Fibroblast of pulmonary artery (primary cell): ENCODE measurements at places on chromosomes 5 and 9.

DNA sequence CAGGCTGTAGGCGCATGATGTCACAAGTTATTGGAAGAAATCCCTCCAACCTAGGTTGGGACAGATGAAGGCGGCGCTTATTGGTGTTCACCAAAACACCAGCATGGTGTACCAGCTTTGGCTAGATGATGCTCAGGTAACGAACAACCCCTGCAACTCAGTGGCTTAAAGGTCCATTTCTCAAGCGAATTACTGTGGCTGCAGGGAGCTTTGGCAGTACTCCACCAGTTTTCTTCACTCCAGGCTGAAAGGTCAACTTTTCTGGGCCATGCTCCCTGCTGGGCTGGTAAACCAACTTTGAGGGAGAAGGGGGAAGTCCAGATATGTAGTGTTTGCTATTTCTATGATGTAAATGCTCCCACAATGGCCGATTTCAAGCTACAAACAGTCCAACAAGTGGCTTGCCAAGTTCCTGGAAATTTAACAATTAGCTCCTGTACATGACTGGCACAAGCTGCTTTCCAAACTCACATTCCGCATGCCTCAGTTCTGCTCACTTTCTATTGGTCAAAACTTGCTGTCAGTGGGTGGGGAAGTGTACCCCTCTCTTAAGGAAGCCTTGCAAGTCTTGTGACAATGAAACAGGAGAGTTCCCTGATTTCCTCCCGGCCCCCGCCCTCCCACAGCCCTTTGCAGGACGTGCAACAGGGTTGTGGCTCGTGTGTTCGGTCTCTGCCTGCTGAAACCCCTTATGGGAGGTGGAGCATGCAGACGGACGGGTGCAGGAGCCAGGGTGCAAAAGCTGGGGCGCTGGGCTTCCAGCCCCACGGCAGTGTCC is 588 bp upstream of the ZBED3 start:
- DNase-seq: peak; percentile 61

GRCh38 chr5:84715091-84715490 is 330.4 kb upstream of the EDIL3 start:
- peak; percentile 29 for DNase-seq

GRCh38 chr5:9108162-9108561 is 437.7 kb downstream of the SEMA5A start:
- DNase-seq: no peak

DNA sequence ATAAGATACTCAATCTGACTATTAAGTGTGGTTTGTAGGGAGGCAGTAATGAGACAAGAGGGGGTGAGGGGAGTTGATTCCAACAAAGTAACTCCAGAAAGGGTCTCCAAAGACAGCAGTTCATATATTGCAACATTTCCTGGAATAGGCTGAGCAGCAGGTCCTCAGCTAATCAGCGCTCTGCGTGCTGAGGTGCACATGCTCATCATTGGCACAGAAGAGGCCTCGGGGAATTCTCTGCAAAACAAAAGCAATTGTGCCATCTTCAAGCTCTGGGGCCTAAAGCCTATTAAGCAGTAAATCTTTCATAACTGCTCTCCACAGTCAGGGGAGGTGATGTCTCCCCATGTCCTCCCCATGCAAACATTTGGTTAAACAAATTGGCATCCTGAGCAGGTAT is 357.3 kb downstream of the SPOCK1 start:
- peak; percentile 52 for DNase-seq

DNA sequence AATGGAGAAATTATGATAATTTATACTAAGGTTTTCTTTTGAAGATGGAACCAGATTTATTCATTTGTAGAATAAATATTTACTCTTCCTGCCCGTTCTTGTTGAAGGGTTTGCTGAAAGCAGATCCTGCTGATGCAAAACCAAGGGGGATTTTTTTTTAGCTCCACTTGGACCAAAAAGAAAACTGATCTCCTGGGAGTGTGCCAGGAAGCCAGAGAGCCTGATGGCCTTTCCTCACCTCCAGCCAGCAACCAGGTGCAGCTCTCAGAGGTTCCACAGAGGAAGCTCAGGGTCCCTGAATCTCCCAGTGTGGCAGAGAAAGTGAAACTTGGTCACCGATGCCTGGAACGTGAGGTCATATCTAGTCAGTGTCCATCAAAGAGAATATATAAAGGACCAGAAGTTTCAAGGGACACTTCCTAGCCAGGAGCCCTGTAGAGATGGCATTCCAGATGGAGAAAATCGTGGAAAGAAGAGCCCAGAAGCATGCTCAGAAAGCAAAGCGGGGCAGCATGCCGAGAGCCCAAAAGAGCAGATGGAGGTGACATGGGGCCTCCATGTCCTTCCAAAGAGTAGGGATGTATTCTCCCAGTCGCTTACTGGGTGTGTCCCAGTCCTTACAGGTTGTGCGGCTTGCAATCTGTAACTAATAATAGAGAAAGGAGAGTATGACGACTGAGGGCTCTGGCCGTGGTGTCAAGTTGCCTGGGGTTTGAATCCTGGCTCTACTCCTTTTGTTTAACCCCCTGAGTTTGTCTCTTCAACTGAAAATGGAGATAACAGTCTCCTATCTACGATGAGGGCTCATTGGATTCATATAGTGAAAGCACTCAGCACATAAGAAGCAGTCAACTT is 12.2 kb downstream of the AFAP1L1 start:
- DNase-seq: peak; percentile 28

- DNase-seq: peak; percentile 68
These were observed 40.9 kb upstream of the GLDC start for GRCh38 chr9:6686396-6686795.

DNA sequence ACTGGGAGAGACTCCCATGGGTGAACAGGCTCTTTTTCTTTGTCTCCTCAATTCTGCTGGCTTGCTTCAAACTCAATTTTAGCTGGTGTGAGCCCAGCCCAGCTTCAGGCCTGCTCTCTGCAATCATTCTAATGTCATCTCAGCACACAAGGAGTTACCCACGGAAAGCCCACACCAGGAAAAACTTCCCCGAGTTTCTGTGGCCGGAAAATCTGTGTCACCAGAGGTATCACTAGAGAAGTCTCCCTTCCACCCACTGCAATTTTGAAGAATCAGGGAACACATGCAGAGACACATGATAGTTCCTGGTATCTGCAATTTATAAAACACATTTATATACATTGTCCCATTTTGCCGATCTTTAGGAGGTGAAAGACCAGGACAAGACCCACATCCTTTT is 13.5 kb upstream of the NDFIP1 start:
- no peak for DNase-seq

DNA sequence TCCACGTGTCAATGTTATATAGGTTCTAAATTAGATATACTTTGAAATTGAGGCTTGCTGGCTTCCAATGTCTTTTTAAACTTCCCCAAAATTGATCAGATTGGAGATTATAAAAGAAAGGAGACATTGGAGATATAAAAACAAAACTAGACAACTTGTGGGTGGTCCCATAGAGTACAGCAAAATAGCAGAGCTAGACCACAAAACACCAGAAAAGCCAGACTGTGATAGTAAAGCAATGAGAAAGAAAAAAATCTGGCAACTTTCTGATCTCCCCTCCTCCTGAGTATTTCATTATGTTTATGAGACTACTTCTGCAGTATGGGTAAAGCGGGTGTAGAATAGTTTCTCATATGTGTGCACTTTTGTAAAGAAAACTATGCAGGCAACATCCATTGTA is 713.8 kb upstream of the MEF2C start:
- DNase-seq: no peak

- peak; percentile 46 for DNase-seq
These were observed 115.9 kb upstream of the GAS1 start for GRCh38 chr9:87063246-87063645.

DNA sequence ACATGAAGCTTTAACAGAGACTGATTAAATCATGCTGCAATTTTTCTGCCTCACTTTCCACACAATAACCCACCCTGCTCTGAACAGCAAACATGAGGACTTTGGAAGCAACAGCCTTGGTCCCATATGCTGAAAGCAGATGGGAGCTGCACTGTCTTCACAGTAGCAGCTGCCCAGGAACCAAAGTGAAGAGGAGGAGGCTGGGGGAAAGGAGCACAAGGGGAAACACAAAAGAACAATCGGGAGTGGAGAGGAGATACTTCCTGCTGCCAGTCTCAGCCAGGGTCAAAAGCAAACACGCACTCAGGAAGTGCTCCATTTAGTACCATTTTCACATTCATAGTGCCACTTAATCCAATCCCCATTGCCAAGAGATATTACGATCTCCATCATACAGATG is 183.3 kb upstream of the PUM3 start:
- DNase-seq: no peak

DNA sequence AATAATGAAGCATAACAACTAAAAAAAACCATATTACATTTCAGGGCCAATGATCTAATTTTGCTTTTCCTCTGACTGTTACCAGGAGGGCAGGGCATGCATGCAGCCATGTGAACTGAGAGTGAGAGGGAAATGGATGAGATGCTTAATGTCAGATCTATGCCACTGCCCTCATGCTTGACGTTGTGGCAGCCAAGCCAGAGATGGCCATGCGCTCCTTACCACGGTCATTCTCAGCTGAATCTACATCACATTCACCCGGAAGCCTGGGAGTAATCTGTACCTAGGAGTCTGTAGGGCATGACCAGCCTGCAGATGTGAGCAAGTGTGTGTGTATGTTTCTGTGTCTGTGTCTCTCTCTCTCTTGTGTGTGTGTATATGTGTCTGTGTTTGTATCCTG is 183.7 kb downstream of the KDM4C start:
- DNase-seq: no peak

DNA sequence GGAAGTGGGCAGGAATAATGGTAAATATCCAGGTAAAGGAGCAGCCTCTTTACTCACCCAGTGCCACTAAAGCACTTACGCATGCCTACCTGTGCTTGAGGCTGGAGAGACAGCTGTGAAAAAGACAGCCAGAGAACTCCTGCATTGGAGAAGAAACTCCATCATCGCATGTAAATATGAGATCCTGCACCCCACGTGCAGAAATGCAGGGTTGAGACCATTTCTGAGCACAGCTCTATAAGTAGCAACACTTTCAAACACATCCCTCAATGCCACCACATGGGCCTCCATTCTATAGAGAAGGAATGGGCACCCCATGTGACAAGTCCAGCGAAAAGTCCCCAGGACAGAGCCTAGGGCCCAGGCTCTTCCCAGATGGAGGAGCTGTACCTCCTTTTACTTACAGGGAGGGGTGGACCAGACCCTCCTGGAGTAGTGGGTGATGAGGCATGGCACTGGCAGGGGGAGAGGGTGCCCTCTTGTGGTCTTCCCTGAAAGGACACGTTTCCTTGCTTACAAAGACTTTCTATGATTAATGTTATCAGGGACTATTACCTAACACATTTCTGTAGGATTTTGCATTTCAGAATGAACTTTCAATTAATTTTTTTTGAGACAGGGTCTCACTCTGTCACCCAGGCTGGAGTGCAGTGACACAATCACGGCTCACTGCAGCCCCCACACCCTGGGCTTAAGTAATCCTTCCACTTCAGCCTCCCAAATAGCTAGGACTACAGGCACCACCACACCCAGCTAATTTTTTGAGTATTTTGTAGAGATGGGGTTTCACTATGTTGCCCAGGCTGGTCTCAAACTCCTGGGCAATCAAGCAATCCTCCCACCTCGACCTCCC is 55.3 kb upstream of the IL17B start:
- DNase-seq: peak; percentile 80

DNA sequence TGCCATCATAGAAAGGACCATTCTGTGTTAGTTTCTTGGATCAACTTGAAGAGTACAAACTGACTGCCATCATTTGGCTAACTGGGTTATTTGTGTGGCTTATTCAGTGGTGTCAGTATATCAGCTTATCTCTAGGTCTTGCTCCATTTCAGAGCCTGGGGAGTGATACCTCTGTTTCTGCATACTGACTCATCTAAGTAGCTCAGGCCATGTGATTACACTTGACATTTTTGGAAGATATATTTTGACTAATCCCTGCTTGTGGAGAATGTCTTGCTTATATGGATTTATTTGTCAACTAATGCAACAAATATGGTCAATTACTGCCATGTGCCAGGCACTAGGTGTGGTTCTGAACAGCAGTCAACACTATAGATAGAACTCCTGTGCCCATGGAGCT is 311.7 kb downstream of the YTHDC2 start:
- DNase-seq: no peak

DNA sequence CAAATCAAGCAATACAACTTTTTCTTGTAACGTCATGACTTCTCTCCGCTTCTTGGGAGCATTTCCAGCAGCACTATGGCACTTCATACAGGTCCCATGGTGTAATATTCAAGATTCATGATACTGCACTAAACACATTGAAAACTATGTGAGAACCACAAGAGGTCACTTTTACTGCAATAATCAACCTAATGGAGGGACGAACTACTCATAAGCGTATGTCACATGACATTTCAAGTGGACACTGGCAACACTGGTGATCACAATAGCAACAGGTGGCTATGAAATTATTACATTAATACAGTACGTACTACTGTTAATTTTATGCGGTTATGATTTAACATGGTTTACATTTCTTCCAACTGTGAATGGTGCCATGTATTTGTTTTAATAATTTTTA is 78.6 kb upstream of the TBC1D9B start:
- DNase-seq: peak; percentile 23

- no peak for DNase-seq
These were observed 2.7 kb upstream of the CARD19 start for GRCh38 chr9:93093127-93093876.

DNA sequence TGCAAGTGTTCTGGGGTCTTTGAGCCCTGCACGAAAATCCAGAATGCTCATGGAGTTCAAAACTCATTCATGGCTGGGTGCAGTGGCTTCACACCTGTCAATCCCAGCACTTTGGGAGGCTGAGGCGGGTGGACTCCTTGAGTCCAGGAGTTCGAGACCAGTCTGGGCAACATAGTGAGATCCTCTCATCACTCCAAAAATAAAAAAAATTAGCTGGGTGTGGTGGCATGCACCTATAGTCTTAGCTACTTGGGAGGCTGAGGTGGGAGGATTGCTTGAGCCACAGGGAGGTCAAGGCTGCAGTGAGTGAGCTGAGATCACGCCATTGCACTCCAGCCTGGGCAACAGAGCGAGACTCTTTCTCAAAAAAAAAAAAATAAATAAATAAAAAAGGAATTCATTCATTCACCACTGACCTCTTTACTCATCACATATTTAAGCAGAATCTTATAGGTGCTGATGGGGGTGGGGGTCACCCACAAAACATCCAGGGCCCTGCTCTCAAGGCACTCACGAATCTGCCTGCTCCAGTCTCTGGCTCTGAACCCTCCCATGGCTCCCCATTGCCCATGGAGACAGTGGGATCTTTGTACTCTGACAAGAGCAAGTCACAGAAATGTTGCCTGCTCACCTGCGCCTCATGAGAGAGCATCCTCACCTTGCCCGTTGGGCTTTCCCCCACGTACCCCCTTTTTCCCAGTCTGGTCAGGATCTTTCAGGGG is 76.7 kb upstream of the IER5L start:
- no peak for DNase-seq

DNA sequence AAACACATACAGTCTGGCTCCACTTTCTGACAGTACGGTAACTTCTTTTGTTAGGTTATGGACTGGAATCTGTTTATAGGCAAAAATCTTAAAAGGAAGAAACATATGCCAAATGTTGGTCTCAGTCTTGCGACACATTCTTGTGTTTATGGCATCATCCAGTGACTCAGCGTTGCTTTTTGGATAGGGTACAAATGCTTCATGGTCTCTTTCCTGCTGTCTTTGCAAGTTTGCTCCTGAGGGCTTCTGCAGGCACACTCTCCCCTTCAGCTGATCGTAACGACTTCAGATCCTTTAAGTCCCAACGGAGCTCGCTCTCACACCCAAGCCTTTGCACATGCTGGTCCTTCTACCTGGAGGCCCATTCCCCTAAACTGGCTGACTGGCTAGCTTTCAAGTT is 23.6 kb upstream of the TNFSF8 start:
- peak; percentile 88 for DNase-seq

GRCh38 chr5:116566251-116566650 is 8.4 kb downstream of the SEMA6A start:
- no peak for DNase-seq

- DNase-seq: peak; percentile 21
These were observed 86.5 kb downstream of the SREK1 start for GRCh38 chr5:66230551-66230950.
